Psoas muscle (tissue), 8 donors: ENCODE measurements at places on chromosomes 6 and 20.
A peak's percentile ranks its signal among the peaks of the same experiment; 100 is the strongest.

- H3K36me3 ChIP-seq: no peaks in the 10 kb centered on the region
- H3K27me3 ChIP-seq: peaks cover 44% of the 10 kb centered on the region
- no peak overlapping the region for H3K27ac ChIP-seq
- H3K4me3 ChIP-seq: no peak overlapping the region
Observed at GRCh38 chr6:37691904-37692806, 5.5 kb downstream of the MDGA1 start.

DNA sequence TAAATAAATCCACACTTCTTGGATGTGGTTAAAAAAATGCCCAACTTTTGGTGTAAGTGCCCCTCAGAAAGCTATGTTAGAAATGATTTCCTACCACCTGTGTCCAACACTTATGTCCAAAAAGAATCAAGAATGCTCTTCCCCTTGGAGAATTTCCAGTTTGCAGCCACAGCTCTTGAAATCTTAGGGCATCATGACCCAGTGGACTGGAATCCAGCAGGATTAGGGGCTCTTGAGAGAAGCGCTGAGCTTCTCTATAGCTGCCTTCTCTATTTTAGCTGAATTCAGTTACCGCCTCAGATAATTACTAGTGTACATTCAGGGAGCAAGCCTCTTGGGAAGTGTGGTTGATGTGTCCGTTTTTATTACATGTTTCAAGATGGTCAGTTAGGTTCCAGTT, 2.5 kb downstream of the PHACTR1 start:
- DNase-seq: no peak
- H3K27ac ChIP-seq: no peak overlapping the region
- H3K36me3 ChIP-seq: no peaks in the 10 kb centered on the region
- H3K4me3 ChIP-seq: no peak overlapping the region
- no peaks in the 10 kb centered on the region for H3K27me3 ChIP-seq

DNA sequence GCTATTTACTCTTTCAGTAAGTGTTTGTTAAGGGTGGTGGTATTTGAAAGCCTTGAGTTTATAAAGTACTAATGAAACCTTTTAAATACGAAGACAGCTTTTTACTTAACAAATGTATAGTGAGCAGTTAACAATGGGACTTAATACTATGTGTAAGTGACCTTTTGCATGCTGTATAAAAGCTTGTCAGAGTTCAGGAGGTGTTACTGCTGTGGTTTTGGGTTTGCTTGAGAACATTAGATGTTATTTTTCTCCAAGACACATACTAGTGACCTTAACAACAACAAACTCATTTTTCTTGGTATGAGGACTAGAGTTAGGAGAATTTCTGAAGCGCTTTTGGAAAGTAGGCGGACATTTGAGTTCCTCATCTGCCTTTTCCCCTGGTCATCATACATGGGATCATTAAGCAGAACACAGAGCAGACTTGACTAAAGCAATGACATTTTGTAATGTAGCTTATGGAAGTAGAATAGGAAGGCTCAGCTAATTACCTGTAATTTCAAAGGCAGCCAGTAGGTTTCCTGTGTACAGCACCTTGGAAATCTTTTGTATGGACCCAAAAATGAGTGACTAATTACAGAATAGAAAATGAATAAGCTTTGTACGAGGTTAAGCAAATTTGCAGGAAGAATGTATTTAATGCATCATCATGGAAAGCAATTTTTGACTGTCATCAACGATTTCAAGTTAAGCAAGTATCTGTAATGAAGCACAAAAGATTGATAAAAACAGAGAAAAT, 14.1 kb downstream of the CDYL start:
- no peaks in the 10 kb centered on the region for H3K36me3 ChIP-seq
- DNase-seq: no peak
- H3K27me3 ChIP-seq: no peaks in the 10 kb centered on the region
- H3K27ac ChIP-seq: no peak overlapping the region

- peak overlapping the region; percentile 49 for H3K4me3 ChIP-seq
- no peak for DNase-seq
- no peak overlapping the region for H3K27ac ChIP-seq
- H3K27me3 ChIP-seq: no peaks in the 10 kb centered on the region
Observed at GRCh38 chr20:46683668-46683938, 5.6 kb downstream of the TP53RK start.

- DNase-seq: no peak
- H3K27ac ChIP-seq: no peak overlapping the region
- no peaks in the 10 kb centered on the region for H3K27me3 ChIP-seq
- no peak overlapping the region for H3K4me3 ChIP-seq
- no peaks in the 10 kb centered on the region for H3K36me3 ChIP-seq
Observed at GRCh38 chr6:3270258-3270657, 11.5 kb downstream of the PSMG4 start.

DNA sequence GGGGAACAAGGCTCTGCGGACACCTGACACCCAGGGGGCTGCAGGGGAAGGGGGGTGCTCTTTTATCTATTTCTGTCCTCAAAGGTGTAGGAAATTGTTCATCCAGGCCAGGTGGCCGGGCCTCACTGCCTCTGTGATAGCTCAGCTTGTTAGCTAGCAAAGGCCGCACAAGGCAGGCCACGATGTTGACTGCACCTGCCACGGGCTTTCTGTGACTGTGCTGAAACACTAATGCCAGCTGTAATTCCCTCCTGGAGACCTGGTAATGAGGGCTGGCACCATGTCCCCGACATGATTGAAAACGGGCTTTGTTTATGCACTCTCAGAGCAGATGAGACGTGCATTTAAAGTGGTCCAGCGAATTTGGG, 61.4 kb upstream of the APCDD1L start:
- DNase-seq: no peak
- H3K36me3 ChIP-seq: no peaks in the 10 kb centered on the region
- H3K27ac ChIP-seq: no peak overlapping the region
- H3K4me1 ChIP-seq: no peaks in the 10 kb centered on the region

GRCh38 chr6:70669133-70669532, 1.4 kb downstream of the SMAP1 start:
- H3K4me1 ChIP-seq: peaks cover 57% of the 10 kb centered on the region
- H3K36me3 ChIP-seq: no peaks in the 10 kb centered on the region
- H3K27me3 ChIP-seq: no peaks in the 10 kb centered on the region
- H3K4me3 ChIP-seq: peak overlapping the region; percentile 89
- no peak for DNase-seq
